ENCODE measurements at places on chromosomes 4 and X. TPM values are rescaled to one million over a fixed set of nuclear protein-coding genes. Genes with fewer than 3 reads are reported as not detected.

DNA sequence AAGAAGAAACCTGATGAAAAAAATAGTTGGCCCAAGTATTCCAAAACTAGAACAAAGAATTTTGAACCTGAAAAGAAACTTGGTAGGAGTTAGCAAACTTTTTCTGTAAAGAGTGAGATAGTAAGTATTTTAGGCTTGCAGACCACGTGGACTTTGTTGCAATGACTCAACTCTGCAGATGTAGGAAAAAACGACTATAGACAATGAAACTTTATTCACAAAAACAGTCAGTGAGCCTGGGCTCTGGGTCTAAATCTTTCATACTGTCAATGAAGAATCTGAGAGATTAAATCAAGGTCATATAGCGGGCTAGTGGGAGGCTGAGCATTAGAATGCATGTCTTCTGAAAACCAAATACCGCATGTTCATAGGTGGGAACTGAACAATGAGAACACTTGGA, 23.0 kb downstream of the SH3D19 start:
- H3K4me1 ChIP-seq = peaks cover 2% of the 10 kb centered on the region
- no peaks in the 10 kb centered on the region for H3K27me3 ChIP-seq
- no peak overlapping the region for H3K4me3 ChIP-seq
- peaks cover 18% of the 10 kb centered on the region for H3K36me3 ChIP-seq
- no peak for DNase-seq

- peaks cover 24% of the 10 kb centered on the region for H3K36me3 ChIP-seq
- peaks cover 18% of the 10 kb centered on the region for H3K4me1 ChIP-seq
- H3K27ac ChIP-seq = no peak overlapping the region
- no peak overlapping the region for H3K4me3 ChIP-seq
- H3K27me3 ChIP-seq = no peaks in the 10 kb centered on the region
- no peak for DNase-seq
Observed at GRCh38 chr4:182748949-182749348, 168.2 kb downstream of the DCTD start.

- H3K36me3 ChIP-seq = no peaks in the 10 kb centered on the region
- DNase-seq = no peak
- peaks cover 3% of the 10 kb centered on the region for H3K27me3 ChIP-seq
- peaks cover 6% of the 10 kb centered on the region for H3K4me1 ChIP-seq
- H3K27ac ChIP-seq = no peak overlapping the region
Observed at GRCh38 chr4:74056858-74057562, 18.5 kb upstream of the CXCL3 start.

GRCh38 chr4:151418385-151418784, 9.4 kb downstream of the FHIP1A start:
- H3K4me3 ChIP-seq = no peak overlapping the region
- H3K4me1 ChIP-seq = peaks cover 23% of the 10 kb centered on the region
- H3K27me3 ChIP-seq = no peaks in the 10 kb centered on the region
- no peak for DNase-seq
- peaks cover 3% of the 10 kb centered on the region for H3K36me3 ChIP-seq

GRCh38 chr4:10055871-10056270, 34.6 kb upstream of the SLC2A9 start:
- no peaks in the 10 kb centered on the region for H3K36me3 ChIP-seq
- peaks cover 20% of the 10 kb centered on the region for H3K4me1 ChIP-seq
- no peak for DNase-seq
- no peak overlapping the region for H3K4me3 ChIP-seq
- peak overlapping the region; percentile 17 for H3K27ac ChIP-seq

GRCh38 chr4:20249333-20249732, 2.4 kb upstream of the SLIT2 start:
- peaks cover 37% of the 10 kb centered on the region for H3K27me3 ChIP-seq
- H3K27ac ChIP-seq = no peak overlapping the region
- peaks cover 17% of the 10 kb centered on the region for H3K4me1 ChIP-seq
- H3K36me3 ChIP-seq = no peaks in the 10 kb centered on the region

DNA sequence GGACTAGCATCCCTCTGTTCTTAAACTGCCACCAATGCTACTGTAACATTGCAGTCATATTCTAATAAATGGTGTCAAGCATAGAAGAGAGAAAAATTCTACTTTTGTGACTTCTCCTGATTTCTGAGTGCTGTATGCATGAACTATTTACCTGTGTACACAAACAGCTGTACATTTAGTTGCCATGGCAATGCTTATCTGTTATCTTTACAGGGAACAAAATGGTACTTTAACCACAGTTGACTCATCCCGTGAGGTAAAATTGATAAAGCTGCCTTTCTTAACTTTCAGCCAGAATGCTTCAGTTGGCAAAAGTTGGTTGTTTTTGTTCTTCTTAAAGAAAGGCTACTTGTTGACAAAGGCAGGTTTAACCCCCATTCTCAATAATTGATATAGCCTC, 587.5 kb upstream of the MAGEB2 start:
- H3K27ac ChIP-seq = no peak overlapping the region
- peaks cover 22% of the 10 kb centered on the region for H3K4me1 ChIP-seq
- DNase-seq = no peak
- H3K4me3 ChIP-seq = no peak overlapping the region
- no peaks in the 10 kb centered on the region for H3K36me3 ChIP-seq

- no peak overlapping the region for H3K27ac ChIP-seq
- DNase-seq = no peak
- H3K36me3 ChIP-seq = no peaks in the 10 kb centered on the region
- peaks cover 8% of the 10 kb centered on the region for H3K27me3 ChIP-seq
Observed at GRCh38 chr4:24226023-24226422, 336.2 kb upstream of the PPARGC1A start.

DNA sequence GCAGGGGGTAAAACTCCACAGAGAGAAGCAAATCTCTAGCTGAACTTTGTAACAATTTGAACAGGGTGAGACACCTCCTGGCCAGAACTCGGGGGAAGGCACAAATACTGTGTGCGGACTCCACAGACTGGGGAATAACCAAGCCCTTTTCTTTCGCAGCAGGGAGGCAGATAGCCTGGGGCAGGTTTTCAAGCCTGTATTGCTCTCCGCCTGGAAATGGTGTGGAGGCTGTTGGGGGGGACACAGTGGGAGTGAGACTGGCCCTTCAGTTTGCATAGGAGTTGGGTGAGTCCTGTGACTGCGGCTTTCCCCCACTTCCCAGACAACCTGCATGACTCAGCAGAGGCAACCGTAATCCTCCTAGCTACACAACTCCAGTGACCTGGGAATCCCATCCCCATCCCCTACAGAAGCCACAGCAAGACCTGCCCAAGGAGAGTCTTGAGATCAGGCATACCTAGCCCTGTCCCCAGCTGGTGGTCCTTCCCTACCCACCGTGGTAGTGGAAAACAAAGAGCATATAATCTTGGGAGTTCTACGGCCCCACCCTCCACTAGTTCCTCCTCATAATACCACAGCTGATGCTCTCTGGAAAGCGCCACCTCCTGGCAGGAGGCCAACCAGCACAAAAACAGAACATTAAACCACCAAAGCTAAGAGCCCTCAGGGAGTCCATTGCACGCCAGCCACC, 12.9 kb upstream of the SMPX start:
- H3K4me1 ChIP-seq = peaks cover 2% of the 10 kb centered on the region
- no peak for DNase-seq
- no peaks in the 10 kb centered on the region for H3K27me3 ChIP-seq
- no peak overlapping the region for H3K4me3 ChIP-seq
- H3K36me3 ChIP-seq = no peaks in the 10 kb centered on the region
- no peak overlapping the region for H3K27ac ChIP-seq

- H3K36me3 ChIP-seq = peaks cover 24% of the 10 kb centered on the region
- no peak overlapping the region for H3K4me3 ChIP-seq
- peak overlapping the region; percentile 31 for H3K27ac ChIP-seq
- peaks cover 2% of the 10 kb centered on the region for H3K4me1 ChIP-seq
- no peaks in the 10 kb centered on the region for H3K27me3 ChIP-seq
Observed at GRCh38 chr4:151304755-151305154, 20.6 kb downstream of the SH3D19 start.

DNA sequence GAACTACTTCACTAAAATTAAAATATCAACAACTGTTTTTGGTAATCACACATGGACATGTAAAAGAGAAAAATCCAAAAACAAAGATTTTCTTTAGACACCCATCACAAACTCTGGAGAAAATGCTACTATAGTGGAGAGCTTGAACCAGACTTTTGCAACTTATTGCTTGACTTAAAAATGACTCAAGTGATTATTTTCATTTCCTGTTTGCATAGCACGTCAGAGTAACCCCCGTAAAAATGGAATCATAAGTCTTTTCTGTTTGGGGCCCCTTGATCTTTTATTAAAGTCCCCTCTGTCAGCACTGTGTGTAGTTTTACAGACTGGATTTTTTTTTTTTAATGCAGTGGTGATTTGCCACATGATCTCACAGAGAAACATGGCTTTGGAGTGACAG, 79.5 kb downstream of the PRKG2 start:
- no peak overlapping the region for H3K4me3 ChIP-seq
- peaks cover under 1% of the 10 kb centered on the region for H3K4me1 ChIP-seq
- DNase-seq = no peak
- H3K36me3 ChIP-seq = peaks cover 2% of the 10 kb centered on the region
- no peak overlapping the region for H3K27ac ChIP-seq

DNA sequence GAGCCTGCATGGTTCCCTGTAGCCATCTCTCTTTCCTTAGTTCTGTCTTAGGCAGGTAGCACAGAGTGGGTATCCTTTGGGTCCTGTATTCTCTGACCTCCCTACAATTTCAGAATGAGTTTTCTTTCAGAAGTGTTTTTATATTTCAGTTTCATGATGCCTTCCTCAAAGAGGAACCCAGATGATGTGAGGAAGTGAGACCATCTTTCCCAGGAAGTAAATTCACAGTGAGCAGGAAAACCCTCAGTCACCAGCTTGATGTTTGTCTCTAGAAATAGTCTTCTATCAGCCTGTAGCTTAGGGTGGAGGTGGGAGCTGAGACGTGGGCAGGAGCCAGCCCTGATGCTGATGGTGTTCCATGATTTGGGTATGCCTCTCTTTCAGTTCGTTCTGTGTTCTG, 16.9 kb downstream of the PLAC1 start:
- H3K4me1 ChIP-seq = peaks cover 2% of the 10 kb centered on the region
- no peak for DNase-seq
- H3K27me3 ChIP-seq = no peaks in the 10 kb centered on the region
- peaks cover 2% of the 10 kb centered on the region for H3K36me3 ChIP-seq

DNA sequence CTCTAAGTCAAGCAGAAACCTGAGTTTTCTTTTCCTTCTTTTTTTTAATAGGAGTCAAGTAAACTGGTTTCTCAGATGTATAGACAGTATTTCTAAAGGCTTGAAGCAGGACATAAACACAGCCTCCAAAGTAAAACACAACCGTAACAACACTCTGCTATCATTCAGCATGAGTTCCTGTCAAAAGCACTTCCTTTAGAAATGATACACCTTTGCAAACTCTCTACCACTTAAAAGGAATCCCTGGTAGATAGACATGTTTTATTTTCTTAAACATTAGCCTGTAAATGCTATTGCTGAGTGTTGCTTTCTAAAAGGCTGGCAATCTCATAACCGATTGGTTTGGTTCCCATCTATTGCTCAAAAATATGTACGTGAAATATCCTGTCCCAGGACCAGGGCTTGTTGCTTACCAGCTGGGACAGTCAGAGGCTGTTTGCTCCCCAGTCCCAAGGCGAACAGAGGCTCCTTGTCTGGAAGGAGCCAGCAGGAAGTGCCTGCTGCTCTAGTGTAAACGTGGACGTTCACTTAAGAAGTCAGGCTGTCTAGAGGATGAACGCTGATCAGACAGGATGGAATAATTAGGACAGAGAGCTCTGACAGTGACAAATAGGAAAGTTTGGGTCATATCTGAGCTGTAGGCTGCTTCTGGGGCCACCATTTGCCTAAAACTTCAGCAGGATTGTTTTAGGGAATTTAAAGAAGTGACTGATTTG, 173.9 kb upstream of the KLF3 start:
- peak overlapping the region; percentile 93 for H3K27ac ChIP-seq
- no peaks in the 10 kb centered on the region for H3K36me3 ChIP-seq
- no peak overlapping the region for H3K4me3 ChIP-seq
- H3K4me1 ChIP-seq = peaks cover 29% of the 10 kb centered on the region

- H3K27ac ChIP-seq = no peak overlapping the region
- no peaks in the 10 kb centered on the region for H3K27me3 ChIP-seq
- no peaks in the 10 kb centered on the region for H3K36me3 ChIP-seq
- DNase-seq = no peak
- H3K4me3 ChIP-seq = peak overlapping the region; percentile 70
- H3K4me1 ChIP-seq = peaks cover 3% of the 10 kb centered on the region
Observed at GRCh38 chrX:44344194-44344593, 722 bp upstream of the EFHC2 start.

GRCh38 chrX:155056877-155057792, 13.8 kb downstream of the CMC4 start:
- H3K27me3 ChIP-seq = no peaks in the 10 kb centered on the region
- no peaks in the 10 kb centered on the region for H3K4me1 ChIP-seq
- peak; percentile 31 for DNase-seq
- H3K4me3 ChIP-seq = no peak overlapping the region
- peaks cover 3% of the 10 kb centered on the region for H3K36me3 ChIP-seq

GRCh38 chrX:111778591-111778990, 97.4 kb upstream of the TRPC5OS start:
- no peaks in the 10 kb centered on the region for H3K36me3 ChIP-seq
- H3K4me1 ChIP-seq = peaks cover 4% of the 10 kb centered on the region
- no peaks in the 10 kb centered on the region for H3K27me3 ChIP-seq
- DNase-seq = no peak
- no peak overlapping the region for H3K27ac ChIP-seq

GRCh38 chr4:184548648-184549341, 74.4 kb upstream of the IRF2 start:
- no peaks in the 10 kb centered on the region for H3K27me3 ChIP-seq
- H3K4me1 ChIP-seq = peaks cover 4% of the 10 kb centered on the region
- H3K36me3 ChIP-seq = no peaks in the 10 kb centered on the region
- H3K27ac ChIP-seq = no peak overlapping the region
- peak overlapping the region; percentile 58 for H3K4me3 ChIP-seq
- no peak for DNase-seq

DNA sequence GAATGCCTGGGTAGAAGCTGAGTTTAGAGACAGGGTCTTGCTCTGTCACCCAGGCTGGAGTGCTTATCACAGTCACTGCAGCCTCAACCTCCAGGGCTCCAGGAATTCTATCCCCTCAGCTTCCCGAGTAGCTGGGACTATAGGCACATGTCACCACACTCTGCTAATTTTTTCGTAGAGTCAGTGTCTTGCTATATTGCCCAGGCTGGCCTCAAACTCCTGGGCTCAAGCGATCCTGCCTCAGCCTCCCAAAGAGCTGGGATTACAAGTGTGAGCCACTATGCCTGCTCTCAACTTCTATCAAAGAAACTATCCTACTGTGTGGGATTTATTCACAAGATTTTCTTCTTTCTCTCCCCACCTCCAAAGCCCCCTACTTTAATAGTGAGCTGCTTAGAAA, 15.7 kb downstream of the MAPK10 start:
- no peaks in the 10 kb centered on the region for H3K27me3 ChIP-seq
- DNase-seq = no peak
- no peak overlapping the region for H3K27ac ChIP-seq
- peaks cover 6% of the 10 kb centered on the region for H3K4me1 ChIP-seq

DNA sequence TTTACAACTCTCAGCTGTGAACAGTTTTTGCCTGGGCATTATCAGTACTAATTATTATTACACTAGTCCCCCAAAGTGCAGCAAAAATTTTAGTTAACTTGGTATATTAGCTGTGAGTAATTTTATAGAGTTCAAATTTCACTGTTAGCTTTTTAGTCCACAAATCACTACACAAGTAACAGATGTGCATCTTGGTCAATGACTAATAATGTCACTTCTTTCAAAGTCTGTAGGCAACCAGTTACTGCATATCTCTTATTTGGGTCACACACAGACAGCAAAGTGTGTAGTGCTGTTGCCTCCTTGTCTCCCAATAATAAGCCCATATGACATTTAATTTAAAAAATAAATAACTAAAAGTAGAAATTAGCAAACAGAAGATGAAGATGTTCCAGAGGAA, 159.9 kb downstream of the SCFD2 start:
- no peaks in the 10 kb centered on the region for H3K4me1 ChIP-seq
- no peak overlapping the region for H3K4me3 ChIP-seq
- no peak overlapping the region for H3K27ac ChIP-seq
- no peaks in the 10 kb centered on the region for H3K36me3 ChIP-seq

The SPIN2B gene
- 20.3 TPM for total RNA-seq

The CABS1 gene
- not detected for total RNA-seq

The IL2RG gene
- 0.41 TPM for total RNA-seq

The PF4V1 gene
- total RNA-seq = not detected

The PNCK gene
- 5.4 TPM for total RNA-seq

The TFDP3 gene
- total RNA-seq = not detected
